ENCODE measurements at places on chromosomes 16 and 17.
A peak's percentile ranks its signal among the peaks of the same experiment; 100 is the strongest.

GRCh38 chr17:8695241-8695640 is 49.4 kb downstream of the CCDC42 start:
- H3K27ac ChIP-seq: peak overlapping the region; percentile 99
- peaks cover 76% of the 10 kb centered on the region for H3K4me1 ChIP-seq
- DNase-seq: no peak

GRCh38 chr16:89561142-89561883 is 831 bp downstream of the RPL13 start:
- DNase-seq: no peak
- H3K27ac ChIP-seq: peak overlapping the region; percentile 98
- no peaks in the 10 kb centered on the region for H3K27me3 ChIP-seq
- peaks cover 28% of the 10 kb centered on the region for H3K36me3 ChIP-seq
- peak overlapping the region; percentile 82 for H3K4me3 ChIP-seq
- H3K4me1 ChIP-seq: peaks cover 24% of the 10 kb centered on the region

- no peaks in the 10 kb centered on the region for H3K4me1 ChIP-seq
- no peaks in the 10 kb centered on the region for H3K36me3 ChIP-seq
- H3K27me3 ChIP-seq: no peaks in the 10 kb centered on the region
- no peak within 1 kb of the TSS for H3K27ac ChIP-seq
- DNase-seq: no peak
- H3K4me3 ChIP-seq: no peak within 1 kb of the TSS
Observed at GRCh38 chr16:5065813-5066212, at the start of gene C16orf89. TSS of gene C16orf89 (minus strand) at chr16:5065956. CDS start at chr16:5065908, 48 bp downstream.

DNA sequence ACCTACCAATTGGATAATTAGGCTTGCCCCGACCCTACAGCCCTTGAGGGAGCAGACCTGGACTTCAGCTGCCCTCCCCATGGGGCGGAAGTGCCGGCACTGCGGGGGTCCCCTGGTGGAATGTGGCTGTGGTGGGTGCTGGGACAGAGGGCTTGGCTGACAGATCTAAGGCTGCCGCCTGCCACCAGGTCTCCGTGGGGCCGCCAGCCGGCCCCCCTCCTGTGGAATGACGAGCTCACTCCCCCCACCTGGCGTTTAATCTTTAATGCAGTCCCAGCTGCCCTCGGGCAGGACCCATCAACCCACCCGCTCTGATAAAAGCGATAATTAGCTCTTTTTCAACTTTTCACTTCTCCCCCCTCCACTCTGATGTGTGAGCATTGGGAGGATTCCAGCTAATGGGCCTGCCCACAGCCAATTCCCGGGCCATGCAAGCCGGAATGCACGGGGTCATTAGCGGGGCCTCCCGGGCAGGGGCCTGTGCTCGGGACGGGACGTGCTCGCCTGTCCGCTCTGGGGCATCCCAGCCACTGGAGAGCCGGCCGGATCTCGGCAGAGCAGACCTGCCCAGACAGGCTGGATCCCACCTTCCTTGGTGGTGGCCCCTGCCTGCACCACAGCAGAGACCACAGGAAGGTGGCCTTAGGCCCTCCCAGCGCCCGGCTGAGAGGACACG is 28.3 kb upstream of the GOSR2 start:
- H3K36me3 ChIP-seq: no peaks in the 10 kb centered on the region
- H3K27me3 ChIP-seq: no peaks in the 10 kb centered on the region
- no peak overlapping the region for H3K4me3 ChIP-seq
- no peak for DNase-seq
- no peak overlapping the region for H3K27ac ChIP-seq

All from thoracic aorta (tissue), 2 donors.